ENCODE measurements at places on chromosomes 1 and 21.

DNA sequence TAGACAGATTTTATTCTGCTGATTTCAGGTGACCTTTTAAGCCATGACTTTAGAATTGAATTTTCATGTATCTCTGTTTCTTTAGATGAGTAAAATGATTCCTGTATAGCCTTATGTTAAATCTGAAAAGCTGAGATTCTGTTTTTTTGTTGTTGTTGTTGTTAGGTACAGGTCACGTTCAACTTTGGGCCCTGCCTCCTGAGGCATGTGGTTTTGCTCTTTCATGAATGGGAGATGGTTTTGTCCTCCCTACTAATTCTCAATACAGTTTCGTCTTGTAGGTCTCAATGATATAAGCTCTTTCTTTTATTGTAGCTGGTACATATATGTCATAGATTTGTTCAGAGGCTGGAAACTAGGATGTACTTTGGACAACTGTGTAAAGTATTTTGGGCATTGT, 79.6 kb downstream of the CDC14A start:
- DNase-seq: no peak

DNA sequence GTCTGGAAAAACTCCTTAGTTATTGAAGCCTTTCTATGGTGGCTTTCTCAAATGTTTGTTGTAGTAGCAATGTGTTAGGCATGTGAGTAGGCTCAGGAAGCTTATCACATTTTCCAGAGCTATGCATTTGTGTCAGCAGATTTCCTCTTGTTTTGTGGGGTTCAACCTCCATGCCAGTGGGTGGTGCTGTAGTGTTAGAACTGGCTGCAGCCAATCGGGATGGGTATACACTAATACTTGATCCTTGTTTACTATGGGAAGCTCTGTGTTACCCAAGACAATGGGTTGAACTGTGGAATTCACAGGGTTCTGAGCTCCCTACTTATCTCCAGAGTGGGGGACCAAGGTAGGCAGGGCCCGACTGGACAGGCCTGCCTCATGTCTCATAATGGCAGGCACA, 348.5 kb upstream of the ADAMTS5 start:
- no peak for DNase-seq

DNA sequence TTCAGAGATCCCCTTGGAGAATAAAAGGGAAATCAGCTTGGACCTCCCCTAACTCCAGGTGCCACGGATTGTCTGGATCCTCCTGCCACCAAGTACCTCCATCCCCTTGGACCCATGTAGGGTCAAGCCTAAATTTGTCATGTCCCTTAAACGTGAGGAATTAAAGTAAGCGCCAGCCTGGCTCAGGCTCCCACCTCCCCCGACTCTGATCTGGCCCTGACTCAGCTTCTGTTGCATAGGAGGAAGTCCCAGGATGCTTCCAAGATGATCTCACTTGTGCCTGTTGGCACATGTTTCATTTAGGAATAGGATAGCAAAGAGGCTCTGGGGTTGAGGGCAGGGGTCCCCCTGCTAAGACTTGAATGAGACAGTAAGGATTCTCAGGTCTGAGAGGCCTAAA, 231.9 kb upstream of the JUN start:
- no peak for DNase-seq

- no peak for DNase-seq
These were observed 98.7 kb upstream of the LHX8 start for GRCh38 chr1:75035536-75035935.

GRCh38 chr1:51570063-51570710, 46.7 kb upstream of the OSBPL9 start:
- DNase-seq: no peak

DNA sequence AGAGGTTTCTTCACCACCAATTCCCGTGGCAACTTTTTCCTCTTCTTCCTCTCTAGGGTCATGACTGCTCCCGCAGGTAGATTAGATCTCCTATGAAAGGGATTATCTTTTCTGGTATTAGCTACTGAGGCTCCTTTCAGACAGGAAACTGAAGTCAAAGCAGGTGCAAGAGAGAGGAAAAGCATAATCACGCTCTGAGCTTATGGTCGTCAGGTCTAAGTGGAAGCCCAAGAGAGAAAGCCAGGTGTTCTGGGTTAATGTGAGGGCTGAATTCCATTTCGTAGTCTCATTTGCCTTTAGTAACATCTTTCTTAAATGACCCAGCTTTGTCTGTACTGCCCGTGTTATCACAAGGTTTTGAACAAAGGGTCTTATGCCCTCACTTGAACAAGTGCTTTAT, 8.3 kb upstream of the MAP3K21 start:
- no peak for DNase-seq

DNA sequence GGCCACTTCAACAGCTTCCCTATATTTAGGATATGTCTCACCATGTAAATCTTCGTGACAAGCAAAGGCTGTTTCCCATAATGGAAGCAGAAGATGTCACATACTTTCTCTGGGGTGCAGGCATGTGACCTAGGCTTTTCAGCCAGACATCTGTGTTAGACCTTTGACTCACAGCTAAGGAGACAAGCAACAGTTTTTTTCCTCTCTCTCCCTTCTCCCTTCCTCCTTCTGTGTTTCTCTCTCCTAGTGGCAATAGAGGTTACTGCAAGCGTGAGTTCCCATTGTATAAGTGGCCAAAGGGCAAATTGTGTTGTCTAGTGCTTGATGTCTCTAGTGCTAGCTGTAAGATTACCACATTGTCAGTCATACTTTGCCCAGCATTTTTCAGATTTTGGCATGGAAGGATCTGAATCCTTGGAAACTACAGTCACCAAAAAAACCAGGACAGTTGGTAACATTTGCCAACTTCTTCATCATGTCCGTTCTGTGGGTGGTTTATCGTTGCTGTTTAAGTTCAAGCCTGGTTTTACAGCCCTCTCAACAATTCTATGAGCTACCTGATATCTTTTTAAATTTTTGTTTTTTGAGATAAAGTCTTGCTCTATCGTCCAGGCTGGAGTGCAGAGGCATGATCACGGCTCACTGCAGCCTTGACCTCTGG, 44.4 kb upstream of the RABGAP1L start:
- peak; percentile 41 for DNase-seq

DNA sequence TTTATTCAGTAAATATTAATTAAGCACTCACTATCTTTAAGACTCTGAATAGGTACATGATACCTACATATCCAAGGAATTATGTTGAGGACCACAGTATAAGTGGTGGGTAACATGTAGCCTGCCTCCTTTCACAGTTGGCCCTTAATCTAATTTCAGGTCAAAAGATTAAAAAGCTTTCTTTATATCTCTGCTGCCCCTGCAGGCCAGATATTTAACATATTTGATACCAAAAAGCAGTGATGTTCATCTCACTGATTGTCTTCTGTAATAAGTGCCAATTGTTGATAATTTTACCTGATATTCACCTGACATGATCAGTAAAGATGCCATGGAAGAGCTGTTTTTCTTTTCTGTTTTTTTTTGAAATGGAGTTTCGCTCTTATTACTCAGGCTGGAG, 36.5 kb downstream of the RLF start:
- no peak for DNase-seq

DNA sequence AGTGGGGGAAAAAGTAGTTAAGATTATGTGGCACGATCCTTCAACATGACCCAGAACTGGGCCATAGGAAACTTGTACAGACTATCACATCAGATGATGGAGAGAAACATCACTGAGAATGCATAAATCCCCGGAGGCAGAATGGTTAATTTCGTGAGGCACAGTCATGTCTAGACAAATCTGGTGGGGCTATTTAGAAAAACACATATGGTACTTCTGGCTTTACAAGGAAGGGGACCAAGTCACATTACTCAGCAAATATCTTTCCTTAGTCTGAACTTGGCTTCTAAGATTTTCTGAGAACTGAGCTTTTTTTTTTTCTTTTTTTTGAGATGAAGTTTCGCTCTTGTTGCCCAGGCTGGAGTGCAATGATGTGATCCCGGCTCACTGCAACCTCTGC, 9.2 kb upstream of the UQCRHL start:
- DNase-seq: no peak

- no peak for DNase-seq
These were observed 146.4 kb downstream of the CDC7 start for GRCh38 chr1:91647061-91647460.

- DNase-seq: no peak
These were observed 398.3 kb downstream of the SEC16B start for GRCh38 chr1:177571485-177572076.

DNA sequence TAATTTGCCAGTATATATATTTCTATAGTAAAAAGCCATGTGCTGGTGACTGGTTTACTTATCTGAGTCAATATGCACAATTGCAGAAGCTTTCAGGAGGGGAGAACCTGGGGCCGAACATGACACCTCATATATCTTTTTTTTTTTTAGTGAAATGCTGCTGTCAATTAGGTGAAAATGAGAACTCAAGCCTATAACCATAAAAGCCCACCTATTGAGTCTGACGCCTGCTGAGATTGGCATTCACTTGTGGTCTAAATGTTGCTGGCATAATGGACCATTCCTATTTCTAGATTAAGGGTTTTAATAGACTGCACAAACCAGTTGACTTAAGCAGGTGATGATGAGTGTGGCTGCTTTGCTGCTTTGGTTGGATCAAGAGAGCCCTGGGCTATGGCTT, 10.8 kb downstream of the NTMT2 start:
- no peak for DNase-seq

DNA sequence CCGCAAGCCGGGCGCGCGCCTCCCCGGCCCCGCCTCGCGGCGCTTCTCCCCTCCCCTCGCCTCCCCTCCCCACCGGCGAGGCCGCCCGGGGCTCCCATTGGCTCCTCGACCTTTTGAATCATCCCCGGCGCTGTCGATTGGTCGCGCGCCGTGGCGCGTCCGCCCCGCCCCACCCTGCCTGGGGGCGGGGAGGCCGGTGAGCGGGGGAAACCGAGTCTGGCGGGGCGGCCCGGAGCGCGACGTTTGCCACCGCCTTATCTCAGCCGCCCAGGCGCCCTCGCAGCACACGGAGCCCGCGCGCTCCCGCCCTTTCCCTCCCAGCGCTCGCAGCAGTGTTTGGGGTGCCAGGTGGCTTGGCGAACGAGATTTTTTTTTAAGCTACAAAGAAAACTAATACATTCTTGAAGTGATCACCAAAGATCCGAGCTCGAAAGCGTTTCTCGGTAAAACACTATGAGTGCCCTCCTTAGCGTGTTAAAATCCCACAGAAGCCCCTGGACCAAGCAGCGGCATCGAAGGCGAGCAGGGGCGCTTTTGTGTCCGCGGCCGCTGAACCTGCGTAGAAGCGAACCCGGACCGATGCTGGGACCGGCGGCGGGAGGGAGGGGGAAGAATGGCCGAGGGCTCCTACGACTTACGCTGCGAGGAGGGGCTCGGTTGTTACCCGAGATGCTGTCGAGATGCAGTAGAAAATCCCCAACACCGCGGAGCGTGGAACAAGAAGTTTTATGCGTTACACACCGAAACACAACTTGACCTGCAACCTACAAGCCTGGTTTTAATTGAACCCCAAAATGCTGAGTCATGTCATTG, 436 bp upstream of the LBR start:
- peak; percentile 64 for DNase-seq

- DNase-seq: no peak
These were observed 1.6 kb upstream of the C1orf159 start for GRCh38 chr1:1117469-1117831.

Measured in LNCaP clone FGC (cell line).